AG09309 (cell line): ENCODE measurements at places on chromosomes 7 and 10.

DNA sequence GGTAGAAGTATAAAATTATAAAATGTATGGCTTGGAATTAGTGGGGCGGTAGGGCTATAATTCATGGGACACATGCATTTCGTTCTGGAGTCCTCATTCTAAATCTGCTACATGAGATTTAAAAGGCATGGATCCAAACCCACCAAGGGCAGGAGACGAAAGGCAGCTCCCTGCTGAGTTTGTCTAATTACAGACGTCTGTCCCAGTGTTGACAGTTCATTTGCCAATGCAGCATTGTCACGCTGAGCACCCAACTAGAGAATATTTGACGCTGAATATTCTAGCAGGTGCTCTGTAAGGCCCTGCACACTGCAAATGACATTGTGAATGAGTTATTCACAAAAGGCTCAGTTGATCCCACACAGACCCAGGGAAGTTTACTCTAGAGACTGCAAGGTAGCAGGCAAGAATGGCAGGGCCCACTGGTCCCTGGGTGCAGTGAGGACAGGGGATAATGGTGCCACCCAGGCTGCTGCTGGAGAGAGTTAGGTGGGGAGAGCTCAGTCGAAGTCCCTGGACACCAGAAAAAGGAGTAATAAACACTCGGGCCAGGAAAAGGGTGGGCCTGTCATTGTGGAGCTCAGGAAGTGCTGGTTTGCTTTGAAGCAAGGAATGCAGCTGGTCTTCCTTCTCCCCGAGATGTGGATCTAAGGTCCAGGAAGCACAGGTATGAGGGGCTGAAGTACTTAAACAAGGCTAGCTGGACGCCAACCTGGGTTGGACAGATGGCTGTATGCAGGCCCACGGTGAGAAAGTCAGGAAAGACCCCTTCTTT, 75.0 kb upstream of the JCAD start:
- no peak for DNase-seq

- no peak for DNase-seq
Observed at GRCh38 chr10:23422003-23422411, 16.9 kb upstream of the OTUD1 start.

DNA sequence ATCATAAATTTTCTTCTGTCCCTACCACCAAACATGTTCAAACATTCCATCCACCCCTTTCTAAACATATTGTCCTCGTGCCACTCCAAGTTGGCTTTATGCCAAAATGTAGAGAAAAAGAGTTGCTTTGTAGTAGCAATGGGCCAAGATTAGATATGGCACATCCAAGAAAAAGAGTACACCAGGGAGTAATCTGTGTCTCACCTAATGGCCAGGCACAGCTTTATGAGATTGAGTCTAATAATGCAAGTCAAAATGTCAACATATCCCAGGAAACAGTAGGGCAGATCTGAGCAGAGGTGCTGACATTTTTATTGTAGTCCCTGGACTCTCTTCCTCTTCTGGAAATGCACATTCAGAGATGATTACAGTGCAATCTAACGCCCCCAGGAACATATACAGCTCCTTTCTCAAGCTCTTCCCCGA, 5.7 kb upstream of the OR6V1 start:
- DNase-seq, result no peak

DNA sequence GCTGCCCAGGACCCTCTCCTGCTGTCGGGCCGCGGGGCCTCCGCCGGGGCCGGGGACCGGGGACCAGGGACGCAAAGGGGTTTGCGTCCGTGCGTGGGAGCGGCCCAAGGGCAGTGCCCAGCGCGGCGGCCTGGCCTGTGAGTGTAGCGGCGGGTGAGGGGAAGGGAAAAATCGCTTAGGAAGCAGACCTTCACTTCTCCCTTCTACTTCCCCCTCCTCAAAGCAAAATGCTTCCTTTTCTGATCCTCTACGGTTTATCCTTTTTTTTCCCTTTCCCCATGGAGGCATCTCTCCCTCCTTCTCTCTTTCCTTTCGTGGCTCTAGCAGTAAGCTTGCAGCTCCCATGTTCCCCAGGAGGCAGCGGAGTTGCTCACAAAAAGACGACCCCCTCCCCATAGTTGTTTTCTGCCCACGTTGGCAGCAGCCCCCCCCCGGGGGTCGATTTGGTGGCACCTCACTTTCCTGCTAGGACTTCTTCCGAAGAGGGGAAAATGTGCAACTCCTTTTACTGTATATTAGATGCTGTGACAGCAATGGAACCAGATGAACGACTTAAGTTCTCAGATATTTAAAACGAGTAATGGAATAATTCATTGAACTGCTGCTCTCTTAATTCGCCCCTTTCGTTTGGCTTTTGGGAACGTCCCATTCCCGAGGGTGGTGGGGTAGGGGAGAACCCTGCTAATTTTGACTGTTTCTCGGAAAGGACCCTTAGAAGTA, 724 bp downstream of the CAPZA2 start:
- no peak for DNase-seq

GRCh38 chr7:92244808-92245486, 767 bp downstream of the KRIT1 start:
- DNase-seq, result no peak

DNA sequence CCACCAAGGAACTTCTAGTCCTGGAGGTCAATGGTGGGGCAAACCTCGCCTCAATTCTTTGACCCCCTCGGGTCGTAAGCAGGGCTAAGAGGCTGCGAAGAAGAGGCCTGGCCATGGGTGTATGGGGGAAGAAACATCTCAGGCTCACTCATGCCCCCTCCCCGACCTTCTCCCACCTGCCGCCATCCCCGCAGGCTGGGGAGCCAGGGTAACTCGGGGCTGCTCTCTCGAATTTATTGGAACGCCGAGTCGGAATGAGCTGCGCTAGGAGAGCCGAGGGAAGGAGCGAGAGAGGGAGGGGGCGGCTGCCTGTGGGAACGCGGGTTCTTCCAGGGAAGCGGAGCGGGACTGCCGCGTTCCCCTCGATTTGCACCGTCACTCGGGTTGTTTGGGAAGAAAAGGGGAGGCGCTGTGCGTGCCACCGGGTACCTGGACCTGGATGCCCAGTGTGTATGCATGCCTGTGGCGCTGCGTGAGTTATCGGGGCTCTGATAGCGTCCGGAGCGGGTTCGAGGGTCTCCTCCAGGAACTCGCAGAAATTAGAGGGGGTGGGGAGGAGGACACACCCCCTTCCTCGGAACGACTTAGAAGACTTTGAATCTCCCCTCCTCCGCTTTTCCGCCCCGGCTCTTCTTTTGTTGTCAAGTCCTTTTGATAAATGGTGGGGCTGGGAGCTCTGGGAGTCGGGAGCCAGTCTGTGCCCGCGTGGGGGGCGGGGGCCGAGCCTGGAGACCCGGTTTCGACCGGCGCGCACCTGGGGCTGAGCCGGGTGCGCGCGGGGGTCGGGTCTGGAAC, 1.8 kb upstream of the ZNF503 start:
- DNase-seq, result no peak

DNA sequence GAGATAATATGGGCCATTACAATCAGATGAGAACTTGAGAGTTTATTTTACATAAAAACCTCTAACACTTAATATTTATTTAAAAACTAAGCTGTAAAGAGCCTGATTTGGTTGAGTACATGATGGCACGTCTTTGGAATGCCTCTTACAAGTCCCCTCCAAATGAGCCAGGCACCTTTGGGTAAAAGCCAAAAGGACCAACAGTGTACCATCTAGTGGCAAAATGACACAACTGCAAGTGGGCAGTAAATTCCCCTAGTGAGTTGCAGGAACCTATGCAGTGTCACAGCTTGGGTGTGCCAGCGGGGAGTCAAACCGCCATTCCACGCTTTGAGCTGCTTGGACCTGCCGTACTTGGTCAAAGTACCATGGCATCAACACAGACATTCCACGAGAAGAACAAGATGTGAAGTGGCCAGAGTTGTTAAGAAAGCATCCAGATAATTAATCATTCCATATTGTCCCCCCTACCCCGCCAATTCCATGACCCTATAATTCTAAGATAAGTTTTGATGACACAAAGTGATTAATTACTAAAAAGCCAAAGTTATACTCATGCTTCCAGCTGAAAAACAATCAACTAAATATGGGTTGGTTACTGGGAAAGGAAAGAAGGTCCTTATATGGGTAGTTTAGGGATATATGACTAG, 115.2 kb downstream of the SORBS1 start:
- DNase-seq, result peak; percentile 45

GRCh38 chr10:121864653-121865052, 63.2 kb downstream of the ATE1 start:
- no peak for DNase-seq

- no peak for DNase-seq
Observed at GRCh38 chr10:74824184-74824899, 2.1 kb upstream of the KAT6B start.

- DNase-seq, result no peak
Observed at GRCh38 chr7:4361774-4362173, 320.3 kb upstream of the FOXK1 start.

DNA sequence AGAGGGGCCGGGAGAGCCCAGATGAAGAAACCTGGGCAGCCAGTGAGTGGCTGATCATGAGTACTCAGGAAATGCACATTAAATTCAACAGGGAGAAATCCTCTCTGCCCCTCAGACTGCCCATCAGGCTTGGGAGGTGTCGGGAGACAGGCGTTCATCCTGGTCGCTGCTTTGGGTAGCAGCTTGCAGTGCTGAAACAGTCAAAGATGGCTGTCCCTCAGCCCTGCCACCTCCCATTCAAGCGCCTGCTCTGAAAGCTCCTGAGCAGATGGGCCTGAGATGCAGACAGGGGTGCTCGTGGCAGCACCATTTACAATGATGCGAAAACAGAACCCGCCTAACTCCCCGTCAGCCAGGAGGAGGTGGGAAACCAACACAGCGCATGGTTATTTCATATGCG, 3.6 kb upstream of the JAKMIP3 start:
- DNase-seq, result no peak

- no peak for DNase-seq
Observed at GRCh38 chr7:24793982-24794648, 36.9 kb upstream of the GSDME start.

- no peak for DNase-seq
Observed at GRCh38 chr7:85452674-85453073, 265.8 kb upstream of the SEMA3D start.

DNA sequence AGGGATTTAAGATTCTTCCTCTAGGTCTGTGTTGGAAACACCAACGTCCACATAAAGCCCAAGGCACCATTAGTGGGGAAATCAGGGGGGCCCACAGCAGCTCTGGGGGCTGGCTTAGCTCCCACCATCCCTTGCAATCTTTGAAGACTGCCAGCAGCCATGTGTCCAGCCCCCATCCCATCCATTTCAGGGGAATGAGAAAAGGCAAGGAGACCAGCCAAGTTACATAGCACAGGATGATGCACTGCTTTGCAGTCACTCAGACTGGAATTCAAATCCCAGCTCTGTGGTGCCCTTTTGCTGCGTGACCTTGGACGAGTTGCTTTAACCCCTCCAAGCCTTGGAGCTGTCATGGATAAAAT, 108.9 kb upstream of the ZMIZ1 start:
- no peak for DNase-seq

GRCh38 chr10:22666287-22667092, 47.9 kb downstream of the PIP4K2A start:
- no peak for DNase-seq

DNA sequence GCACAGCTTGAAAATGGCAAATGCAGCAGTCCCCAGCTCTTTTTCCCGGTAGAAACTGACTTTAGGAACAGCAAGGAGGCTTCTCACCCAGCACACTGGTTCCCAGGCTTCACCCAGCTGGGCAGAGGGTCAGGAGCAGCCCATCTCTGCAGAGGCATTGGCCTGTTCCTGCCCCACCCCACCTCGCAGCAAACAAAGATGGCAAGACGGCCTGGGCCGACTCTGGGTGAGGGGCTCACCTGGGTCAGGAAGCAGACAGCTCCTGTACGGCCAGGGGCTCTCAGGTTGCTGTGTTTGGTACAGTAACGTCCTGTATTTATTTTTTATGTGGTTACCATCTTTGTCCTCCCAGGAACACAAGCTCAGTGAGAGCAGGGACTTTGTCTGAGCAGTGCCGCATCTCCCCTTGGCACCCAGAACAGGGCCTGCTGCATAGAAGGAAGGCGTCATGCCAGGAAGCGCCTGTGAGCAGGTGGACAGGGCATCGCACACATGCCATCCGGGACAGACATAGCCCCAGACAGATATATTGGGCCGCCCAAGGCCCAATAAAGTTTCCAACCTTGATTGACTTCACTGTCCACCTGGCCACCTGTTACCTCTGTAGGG, 585.0 kb upstream of the FOXK1 start:
- DNase-seq, result no peak

- no peak for DNase-seq
Observed at GRCh38 chr7:29505931-29506330, 57.7 kb upstream of the PRR15 start.

GRCh38 chr10:108360187-108360586, 1195.7 kb upstream of the SORCS1 start:
- DNase-seq, result no peak

DNA sequence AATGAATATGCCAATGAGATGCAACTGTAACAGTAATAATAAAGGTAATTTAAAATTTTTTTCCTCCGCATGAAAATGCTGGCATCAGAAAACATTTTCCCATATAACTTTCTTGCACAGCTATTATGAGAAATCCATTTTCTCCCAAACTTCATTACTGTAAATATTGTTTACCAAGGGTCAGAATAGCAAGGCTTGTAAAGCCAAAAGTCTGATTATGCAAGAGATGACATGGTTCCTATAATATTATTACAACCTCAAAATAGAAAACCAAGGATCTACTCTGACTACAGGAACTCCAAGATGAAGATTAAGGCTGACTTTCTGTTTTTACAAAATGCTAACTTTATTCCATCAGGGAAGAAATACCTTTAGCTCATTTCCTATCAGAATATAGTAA, 162.7 kb upstream of the CDK1 start:
- DNase-seq, result no peak

DNA sequence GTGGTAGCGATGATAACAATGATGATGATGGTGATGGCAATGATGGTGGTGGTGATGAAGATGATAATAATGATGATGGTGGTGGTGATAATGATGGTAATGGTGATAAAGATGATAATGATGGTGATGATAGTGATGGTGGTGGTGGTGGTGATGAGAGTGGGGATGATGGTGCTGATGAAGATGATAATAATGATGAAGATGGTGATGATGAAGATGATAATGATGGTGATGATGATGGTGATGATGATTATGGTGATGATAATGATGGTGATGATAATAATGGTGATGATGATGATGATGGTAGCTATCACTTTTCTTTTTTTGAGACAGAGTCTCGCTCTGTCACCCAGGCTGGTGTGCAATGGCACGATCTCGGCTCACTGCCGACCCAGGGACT, 144.5 kb upstream of the PCBD1 start:
- DNase-seq, result no peak

- no peak for DNase-seq
Observed at GRCh38 chr10:19209319-19209718, 160.7 kb downstream of the MALRD1 start.
